ENCODE measurements at places on chromosomes 13 and 19.
A peak's percentile ranks its signal among the peaks of the same experiment; 100 is the strongest.

DNA sequence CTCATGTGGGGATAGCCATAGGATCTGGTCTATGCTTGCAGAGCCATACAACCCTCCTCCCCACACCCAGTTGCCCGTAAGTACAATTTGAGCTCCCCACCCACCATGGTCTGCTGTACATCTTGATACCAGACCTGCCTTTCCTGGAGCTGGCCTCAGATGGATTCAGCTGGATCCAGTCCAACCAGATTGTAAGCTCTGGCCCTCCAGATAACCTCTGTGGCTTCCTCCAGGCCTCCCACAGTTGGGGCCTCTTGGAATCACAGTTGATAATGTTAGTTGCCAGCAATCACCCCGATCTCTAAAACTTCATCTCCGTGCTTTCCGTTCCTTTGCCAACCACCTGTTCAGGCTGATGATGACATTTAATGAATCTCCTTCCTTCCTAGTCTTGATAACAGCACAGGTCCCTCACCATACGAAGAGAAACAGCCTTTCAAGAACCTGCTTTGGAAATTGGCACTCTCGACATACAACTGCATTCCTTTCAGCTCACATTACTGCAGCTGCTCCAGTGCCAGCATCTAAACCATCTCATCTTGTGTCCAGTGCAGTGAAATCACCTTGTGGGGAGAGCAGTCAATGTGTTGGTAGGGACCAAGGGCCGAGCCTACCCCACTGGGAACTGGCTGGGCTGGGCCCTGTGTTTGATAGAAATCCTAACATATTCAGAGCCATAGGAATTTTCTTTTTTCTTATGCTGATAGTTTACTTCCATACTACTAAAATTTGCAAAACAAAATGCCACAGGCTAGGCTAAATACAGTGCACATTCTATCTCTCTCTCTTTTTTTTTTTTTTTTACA is 15.1 kb upstream of the FOXO1 start:
- DNase-seq: no peak

DNA sequence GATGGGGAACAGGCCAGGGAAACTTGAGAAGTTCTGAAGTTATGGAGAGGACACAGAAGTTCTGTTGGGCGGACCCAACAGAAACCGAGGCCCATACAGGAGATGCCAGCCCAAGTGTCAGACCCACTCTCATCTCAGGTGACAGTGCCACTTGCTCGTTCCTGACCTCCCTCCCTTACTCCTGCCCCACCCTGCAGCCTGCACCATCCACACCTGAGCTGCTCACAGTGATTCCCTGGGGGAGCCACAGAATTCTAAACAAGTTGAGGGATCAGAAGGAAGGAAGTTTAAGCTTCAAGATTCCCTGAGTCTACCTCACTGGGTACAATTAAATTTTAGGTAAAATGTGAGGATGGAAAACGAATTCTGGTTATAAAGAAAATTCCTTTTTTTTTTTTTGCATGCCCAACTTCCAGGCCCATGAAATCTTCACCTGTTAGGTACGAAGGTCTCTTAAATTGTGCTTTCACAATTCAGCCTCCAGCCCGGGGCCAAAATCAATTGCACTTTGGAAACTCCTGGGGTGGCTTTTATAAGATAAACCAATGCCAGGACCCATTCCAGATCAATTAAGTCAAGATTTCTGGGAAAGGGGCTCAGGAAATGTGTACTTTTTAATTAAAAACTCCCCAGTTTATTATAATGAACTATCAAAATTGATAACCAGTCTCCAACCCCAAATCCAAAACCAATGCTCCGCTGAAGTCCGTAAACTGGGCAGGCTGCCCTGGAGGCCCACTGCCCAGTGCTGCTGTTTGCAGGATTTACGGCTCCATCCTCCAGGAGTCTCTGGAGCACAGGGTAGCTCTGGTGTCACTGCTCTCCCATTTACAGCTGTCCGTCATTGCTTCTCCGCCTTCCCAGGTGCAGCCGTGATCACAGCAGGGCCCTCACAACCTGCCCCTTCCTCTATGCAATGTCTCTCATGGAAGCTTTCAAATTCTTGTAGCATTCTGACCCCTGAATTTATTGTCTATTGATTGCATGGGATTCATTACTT is 643.5 kb downstream of the UQCRFS1 start:
- no peak for DNase-seq

DNA sequence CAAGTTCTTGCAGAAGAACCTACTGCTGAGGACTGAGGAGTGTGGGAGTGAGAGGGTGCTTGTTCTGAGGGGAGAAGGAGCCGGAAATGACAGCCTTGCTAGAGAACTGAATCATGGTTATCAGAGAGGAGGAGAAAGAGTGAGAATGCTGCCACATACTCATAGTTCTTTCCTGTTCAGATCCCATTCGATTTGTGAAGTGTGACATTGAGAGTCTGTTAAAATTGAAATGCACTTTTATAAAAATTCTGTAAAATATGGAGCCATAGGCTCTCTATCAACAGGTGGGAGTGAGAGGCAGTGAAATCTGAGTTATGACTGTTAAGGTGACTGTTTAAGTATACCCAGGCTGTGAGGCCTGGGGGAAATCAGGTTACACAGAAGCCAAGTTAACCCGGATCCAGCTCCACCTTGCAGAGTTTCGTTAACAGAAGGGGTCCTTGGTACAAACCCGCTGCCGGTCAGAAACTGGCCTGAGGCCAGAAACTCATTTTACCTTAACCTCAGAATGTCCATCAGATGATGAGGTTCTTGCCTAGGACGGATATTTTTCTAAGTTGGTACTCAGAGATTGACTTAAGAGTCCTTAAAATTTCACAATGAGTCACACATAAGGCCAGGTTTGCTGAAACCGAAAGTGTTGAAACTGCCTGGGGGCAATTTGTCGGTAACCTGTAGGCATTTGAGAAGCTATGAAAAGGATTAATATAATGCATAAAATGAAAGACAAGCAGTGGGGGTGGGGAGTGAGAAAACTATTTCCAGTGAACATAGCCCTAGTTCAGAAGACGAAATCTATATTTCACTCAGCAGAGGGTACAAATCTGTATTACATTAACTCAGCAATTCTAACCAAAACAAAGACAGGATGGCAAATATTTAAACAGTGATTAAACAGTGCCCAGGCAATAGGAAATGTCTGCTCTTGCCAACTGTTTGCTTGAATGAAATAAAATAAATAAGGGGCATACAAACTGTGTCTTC is 350.5 kb downstream of the KCNRG start:
- DNase-seq: no peak

DNA sequence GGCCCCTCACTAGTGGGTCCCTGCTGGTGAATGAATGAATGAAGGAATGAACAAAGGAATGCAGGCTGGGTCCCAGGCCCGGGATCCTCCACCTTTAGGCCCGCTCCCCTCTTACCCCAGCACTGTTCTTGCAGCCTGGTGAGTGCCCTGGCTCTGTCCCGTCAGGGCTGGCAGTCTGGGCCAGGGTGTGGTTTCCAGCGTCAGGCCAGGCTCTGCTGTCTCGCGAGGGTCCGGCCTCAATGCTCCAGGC is 317 bp downstream of the LYL1 start:
- no peak for DNase-seq

GRCh38 chr13:35496761-35497386 is 20.4 kb upstream of the MAB21L1 start:
- DNase-seq: no peak

- DNase-seq: no peak
These were observed 836 bp upstream of the VPS36 start for GRCh38 chr13:52451135-52451804.

- no peak for DNase-seq
These were observed 190.9 kb downstream of the IRS2 start for GRCh38 chr13:109595471-109595870.

- no peak for DNase-seq
These were observed 615.5 kb downstream of the FGF9 start for GRCh38 chr13:22286338-22286737.

DNA sequence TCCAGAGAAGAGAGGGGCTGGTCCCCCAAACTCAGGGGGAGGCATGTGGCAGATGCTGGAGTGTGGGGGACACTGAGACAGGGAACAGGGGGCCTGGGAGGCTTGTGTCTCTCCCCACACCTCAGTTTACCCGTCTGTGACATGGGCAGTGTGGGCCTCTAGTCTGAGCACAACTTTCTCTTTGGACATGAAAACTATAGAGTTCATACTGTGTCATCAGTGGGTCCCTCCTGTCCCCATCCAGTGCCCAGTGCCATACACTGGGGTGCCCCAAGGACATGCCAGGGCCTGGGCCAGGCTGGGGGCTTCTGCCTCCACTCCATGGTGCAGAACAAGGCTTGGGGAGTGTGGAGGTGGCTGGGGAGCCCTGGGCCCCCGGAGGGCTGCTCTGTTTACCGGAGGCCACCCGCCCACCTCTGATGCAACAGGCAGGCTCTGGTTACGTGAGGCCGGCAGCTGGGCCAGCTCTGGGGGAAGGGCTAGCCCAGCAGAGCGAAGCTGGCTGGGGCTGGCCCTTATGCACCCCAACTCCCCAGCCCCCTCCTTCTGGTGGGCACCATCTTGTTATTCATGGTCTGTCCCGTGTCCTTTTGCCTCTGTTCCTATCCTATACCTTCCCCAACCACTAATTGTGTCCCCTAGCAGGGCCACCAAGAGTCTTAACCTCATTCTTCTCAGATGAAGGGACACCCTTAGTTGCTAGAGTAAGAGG is 1.9 kb upstream of the MEF2B start:
- DNase-seq: no peak

- no peak for DNase-seq
These were observed 5.9 kb downstream of the EFNB2 start for GRCh38 chr13:106529415-106530170.

- no peak for DNase-seq
These were observed 498.6 kb downstream of the EFNB2 start for GRCh38 chr13:106036870-106037269.

- no peak for DNase-seq
These were observed 94.7 kb downstream of the FRY start for GRCh38 chr13:32126278-32126677.

DNA sequence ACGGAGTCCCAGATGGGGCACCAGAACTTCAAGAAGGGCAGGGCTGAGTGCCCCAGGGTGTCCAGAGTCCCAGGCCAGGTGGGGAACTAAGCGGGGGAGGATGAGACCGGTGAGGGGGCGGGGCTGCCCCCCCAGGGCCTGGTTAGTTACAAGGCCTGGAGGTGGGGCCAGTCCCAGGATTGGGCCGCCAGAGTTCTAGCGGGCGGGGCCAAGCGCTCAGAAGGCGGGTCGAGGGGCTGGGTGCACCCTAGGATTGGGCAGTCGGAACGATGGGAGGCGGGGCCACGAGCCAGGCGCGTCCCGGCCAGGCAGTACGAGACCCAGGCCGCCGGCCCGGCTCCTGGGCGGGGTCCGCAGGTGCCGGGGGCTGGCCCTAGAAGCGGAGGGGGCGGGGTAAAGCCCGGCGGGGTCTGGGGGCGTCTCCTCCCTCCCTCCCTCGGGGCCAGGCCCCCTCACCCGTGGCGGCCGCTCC is 571 bp downstream of the ZNF653 start:
- peak; percentile 92 for DNase-seq

DNA sequence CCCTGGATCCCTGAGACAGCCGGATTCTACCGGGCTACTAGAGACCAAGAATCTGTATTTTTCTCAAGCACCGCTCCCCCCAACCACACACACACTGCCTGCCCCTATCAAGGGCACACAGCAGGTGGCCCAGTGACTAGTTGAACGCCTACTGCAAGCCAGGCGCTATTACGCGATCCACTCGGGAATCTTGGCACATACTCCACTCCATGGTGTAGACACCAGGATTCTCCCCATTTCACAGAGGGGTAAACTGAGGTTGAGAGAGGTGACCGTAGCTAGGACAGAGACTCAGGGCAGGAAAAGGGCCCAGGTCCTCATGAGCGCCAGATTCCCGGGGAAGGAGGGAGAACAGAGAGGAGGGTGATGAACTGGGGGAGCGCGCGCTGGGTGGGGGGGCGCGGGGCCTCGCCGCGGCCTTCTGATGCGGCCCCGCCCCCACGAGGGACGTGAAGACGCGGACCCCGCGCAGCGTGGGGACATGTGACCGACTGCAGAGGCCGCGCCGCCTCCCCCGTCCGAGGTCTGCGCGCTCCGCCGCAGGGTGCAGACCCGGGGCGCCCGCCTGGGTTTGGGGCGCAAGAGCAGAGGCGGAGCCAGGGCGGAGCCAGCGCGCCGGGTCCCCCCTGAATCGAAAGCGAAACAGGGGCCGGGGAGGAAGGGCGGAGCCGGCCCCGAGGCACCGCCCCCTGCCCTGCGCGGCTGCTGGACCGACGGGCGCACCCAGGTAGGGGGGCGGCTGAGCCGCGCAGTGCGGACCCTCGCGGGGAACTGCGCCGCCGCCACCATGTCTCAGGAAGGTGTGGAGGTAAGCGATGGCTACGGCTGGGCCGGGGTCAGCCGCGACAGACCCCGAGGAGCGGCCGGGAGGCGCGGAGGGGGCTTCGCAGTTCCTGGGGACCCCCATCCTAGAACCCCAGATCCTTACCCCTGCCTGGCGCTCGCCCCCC is at the start of gene SHFL:
Gene SHFL (plus strand): TSS at position 677 of the 950 bp plus-strand sequence. CDS start 111 bp downstream, at position 788.
- DNase-seq: peak; percentile 75

GRCh38 chr13:45544520-45544919 is 71.0 kb downstream of the ERICH6B start:
- no peak for DNase-seq
